Naive thymus-derived CD8-positive, alpha-beta T cell (primary cell): ENCODE measurements at places on chromosomes 1 and 21. TPM values are rescaled to one million over a fixed set of nuclear protein-coding genes. Genes with fewer than 3 reads are reported as not detected.

DNA sequence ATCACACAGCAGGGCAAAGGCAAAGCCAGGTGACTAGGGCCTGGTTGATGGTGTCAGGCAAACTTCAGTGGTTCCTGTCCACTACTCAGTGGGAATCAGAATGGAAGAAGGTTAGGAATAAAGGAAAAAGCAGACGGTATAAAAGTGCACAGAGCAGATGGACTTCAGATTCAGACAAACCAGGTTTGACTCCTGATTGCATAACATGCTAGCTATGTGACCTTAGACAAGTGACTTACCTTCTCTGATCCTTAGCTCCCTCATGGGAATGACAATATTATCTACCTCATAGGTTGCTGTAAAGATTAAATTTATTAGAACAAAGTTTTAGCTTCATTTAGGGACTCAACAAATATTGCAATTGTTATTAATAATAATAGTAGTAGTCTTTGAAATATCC lies 4.9 kb downstream of the PAQR7 start:
- no peaks in the 10 kb centered on the region for H3K36me3 ChIP-seq
- H3K27me3 ChIP-seq, result no peaks in the 10 kb centered on the region
- no peak for DNase-seq
- H3K4me1 ChIP-seq, result peaks cover 7% of the 10 kb centered on the region

- H3K27ac ChIP-seq, result peak overlapping the region; percentile 58
- H3K27me3 ChIP-seq, result no peaks in the 10 kb centered on the region
- H3K4me1 ChIP-seq, result peaks cover 55% of the 10 kb centered on the region
- no peak for DNase-seq
- peaks cover 93% of the 10 kb centered on the region for H3K36me3 ChIP-seq
- no peak overlapping the region for H3K4me3 ChIP-seq
Observed at GRCh38 chr1:226397955-226398636, 9.8 kb downstream of the PARP1 start.

- no peak for DNase-seq
- H3K4me1 ChIP-seq, result no peaks in the 10 kb centered on the region
- no peak overlapping the region for H3K4me3 ChIP-seq
- peaks cover 5% of the 10 kb centered on the region for H3K36me3 ChIP-seq
- peaks cover 1% of the 10 kb centered on the region for H3K27me3 ChIP-seq
- H3K27ac ChIP-seq, result no peak overlapping the region
Observed at GRCh38 chr1:163166886-163167555, 35.7 kb downstream of the RGS5 start.

DNA sequence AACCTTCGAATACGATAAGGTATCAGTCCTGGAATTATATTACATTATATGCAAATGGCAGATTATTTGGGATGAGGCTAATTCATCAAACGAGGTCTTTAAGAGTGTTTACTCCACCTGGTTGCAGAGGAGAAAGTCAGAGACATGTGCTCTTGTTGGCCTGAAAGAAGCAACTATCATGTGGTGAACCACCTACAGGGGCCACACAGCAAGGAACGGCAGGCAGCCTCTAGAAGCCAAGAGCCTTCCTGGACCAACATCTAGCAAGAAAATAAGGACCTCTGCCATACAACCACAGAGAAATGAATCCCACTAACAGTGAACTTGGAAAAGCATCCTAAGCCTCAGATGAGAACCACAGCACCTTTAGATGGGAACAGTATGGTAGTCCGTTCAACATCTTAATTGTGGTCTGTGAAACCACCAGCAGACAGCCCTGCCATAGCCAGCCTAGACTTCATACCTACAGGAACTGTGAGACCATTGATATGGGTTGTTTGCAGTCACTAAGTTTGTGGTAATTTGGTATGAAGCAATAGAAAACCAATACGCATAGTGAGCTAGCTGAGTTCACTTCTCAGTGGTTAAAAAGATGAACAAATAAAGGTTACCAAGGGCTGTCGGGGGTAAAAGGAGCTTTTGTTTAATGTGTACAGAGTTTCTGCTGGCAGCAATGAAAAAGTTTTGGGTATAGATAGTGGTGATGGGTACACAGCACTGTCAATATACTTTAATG lies 345.7 kb upstream of the RUNX1 start:
- H3K36me3 ChIP-seq, result no peaks in the 10 kb centered on the region
- no peak for DNase-seq
- no peaks in the 10 kb centered on the region for H3K27me3 ChIP-seq
- no peak overlapping the region for H3K27ac ChIP-seq
- H3K4me3 ChIP-seq, result no peak overlapping the region

DNA sequence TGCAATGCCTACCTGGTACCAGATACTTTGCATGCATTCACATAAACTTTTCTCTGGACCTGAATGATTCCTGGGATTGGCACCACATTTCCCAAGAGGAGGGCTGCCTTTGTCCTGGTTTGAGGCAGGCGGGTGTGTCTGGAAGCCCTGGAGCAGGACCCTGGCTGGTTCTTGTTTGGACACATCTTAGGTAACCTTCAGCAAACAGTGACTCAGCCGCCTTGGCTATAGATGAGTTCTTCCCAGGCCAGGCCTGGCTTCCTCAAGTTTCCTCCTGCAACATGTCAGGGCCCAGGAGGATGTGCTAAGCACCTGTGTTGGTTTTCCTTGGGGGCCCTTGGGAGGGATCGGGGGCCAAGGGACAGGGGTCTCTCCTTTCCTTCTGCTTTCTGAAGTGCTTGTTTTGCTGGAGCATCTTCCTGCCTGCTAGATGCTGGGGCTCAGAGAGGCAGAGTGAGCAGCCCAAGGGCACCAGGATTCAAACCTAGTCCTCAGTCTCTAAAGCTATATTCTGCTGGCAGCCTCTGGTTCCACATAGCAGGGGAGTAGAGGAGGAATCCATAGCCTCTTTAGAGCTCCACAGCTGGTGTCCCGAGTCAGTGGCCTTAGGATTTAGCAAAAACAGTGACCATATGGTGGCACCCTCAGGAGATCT lies 38.2 kb downstream of the PAX7 start:
- no peak overlapping the region for H3K27ac ChIP-seq
- no peak overlapping the region for H3K4me3 ChIP-seq
- H3K27me3 ChIP-seq, result no peaks in the 10 kb centered on the region

GRCh38 chr1:39236971-39237370 lies 32.5 kb downstream of the MACF1 start:
- no peak for DNase-seq
- no peak overlapping the region for H3K4me3 ChIP-seq
- no peaks in the 10 kb centered on the region for H3K27me3 ChIP-seq

DNA sequence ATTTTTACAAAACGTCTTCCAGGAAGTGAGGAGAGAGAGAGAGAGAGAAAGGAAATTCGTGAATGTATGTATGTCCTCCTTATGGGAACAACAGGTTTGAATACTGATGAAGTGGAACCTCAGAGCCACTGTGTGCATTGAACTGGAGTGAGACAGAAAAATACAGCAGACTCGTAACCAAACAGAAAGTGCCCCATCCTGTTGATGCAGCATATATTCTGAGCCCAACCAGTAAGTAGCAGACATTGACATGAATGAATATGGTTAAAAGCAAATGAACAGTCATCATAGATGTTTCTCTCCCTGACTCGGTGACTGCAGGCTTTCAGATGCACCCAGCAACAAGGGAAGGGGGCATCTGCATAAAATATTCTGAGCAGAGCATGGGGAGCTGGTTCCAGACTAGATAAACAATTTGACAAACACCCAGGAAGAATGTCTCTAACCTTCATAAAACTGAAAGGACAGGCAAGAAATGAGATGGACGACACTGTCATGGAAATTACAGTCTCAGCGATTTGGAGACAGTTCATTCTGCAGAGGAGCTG lies 471.0 kb upstream of the PBX1 start:
- no peak overlapping the region for H3K4me3 ChIP-seq
- H3K27ac ChIP-seq, result no peak overlapping the region
- no peaks in the 10 kb centered on the region for H3K4me1 ChIP-seq
- H3K36me3 ChIP-seq, result peaks cover 3% of the 10 kb centered on the region
- no peaks in the 10 kb centered on the region for H3K27me3 ChIP-seq
- no peak for DNase-seq

GRCh38 chr1:242187816-242188215 lies 188.9 kb upstream of the MAP1LC3C start:
- no peaks in the 10 kb centered on the region for H3K4me1 ChIP-seq
- DNase-seq, result no peak
- no peaks in the 10 kb centered on the region for H3K27me3 ChIP-seq
- no peak overlapping the region for H3K27ac ChIP-seq
- no peak overlapping the region for H3K4me3 ChIP-seq
- no peaks in the 10 kb centered on the region for H3K36me3 ChIP-seq

DNA sequence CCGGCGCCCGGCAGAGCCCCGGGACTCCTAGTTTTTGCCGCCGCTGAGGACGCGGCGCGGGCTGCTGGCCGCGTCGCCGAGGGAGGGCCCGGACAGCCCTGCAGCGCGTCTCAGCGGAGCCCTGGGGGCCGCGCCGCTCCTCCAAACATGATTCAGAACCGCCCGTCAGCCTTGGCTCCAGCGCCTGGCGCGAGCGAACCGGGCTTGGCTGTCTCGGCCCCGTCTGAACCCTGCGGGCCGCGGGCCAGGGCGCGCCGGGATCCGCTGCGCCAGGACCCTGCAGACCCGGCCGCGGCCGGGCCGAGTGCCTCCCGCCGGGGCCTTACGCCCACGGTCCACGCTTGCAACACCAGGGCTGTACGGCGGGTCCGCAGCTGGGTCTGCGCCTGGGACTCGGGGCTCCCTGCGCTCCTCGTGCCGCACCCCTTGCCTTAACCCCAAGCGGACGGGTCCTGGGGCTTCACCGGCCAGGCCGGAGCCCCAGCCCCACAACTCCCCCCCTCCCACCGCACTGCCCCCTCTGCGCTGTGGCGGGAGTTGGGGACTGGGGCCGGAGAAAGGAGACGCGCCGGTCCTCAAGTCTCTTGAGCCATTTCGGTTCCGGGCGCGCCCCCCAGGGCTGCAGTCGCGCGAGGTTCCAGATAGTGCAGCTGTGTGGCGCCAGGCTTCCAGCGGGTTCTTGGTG lies 48.4 kb upstream of the CD34 start:
- H3K4me3 ChIP-seq, result peak overlapping the region; percentile 79
- DNase-seq, result no peak
- peaks cover 15% of the 10 kb centered on the region for H3K27me3 ChIP-seq
- no peaks in the 10 kb centered on the region for H3K36me3 ChIP-seq

GRCh38 chr1:41812453-41812852 lies 106.3 kb downstream of the HIVEP3 start:
- peaks cover 18% of the 10 kb centered on the region for H3K4me1 ChIP-seq
- H3K27me3 ChIP-seq, result no peaks in the 10 kb centered on the region
- H3K27ac ChIP-seq, result no peak overlapping the region
- H3K4me3 ChIP-seq, result no peak overlapping the region

DNA sequence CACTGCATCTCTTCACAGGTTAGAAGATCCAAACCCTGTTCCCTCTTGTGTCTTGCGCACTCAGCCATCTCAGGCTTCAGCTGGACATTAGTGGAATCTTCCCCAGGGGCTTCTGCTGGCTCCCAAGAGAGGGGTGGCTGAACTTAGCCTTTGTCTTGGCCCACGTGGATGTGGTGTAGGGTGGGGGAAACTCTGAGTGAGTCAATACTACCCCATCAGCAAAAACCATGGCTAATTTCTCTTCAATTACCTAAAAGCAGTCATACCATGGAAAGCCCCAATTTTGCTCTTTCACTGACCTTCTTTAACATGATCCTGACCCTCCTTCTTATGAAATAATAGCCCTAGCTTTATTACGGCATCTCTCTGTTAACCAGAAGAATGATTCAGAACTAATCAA lies 72.5 kb upstream of the RAB3GAP2 start:
- no peak overlapping the region for H3K4me3 ChIP-seq
- H3K27ac ChIP-seq, result no peak overlapping the region
- DNase-seq, result no peak
- peaks cover 8% of the 10 kb centered on the region for H3K27me3 ChIP-seq
- no peaks in the 10 kb centered on the region for H3K36me3 ChIP-seq
- no peaks in the 10 kb centered on the region for H3K4me1 ChIP-seq

- H3K4me1 ChIP-seq, result no peaks in the 10 kb centered on the region
- peaks cover 6% of the 10 kb centered on the region for H3K27me3 ChIP-seq
- DNase-seq, result no peak
Observed at GRCh38 chr1:200474633-200475032, 64.8 kb upstream of the ZNF281 start.

- peaks cover 10% of the 10 kb centered on the region for H3K27me3 ChIP-seq
- H3K27ac ChIP-seq, result no peak overlapping the region
- DNase-seq, result no peak
Observed at GRCh38 chr1:184532199-184532598, 145.4 kb downstream of the C1orf21 start.

DNA sequence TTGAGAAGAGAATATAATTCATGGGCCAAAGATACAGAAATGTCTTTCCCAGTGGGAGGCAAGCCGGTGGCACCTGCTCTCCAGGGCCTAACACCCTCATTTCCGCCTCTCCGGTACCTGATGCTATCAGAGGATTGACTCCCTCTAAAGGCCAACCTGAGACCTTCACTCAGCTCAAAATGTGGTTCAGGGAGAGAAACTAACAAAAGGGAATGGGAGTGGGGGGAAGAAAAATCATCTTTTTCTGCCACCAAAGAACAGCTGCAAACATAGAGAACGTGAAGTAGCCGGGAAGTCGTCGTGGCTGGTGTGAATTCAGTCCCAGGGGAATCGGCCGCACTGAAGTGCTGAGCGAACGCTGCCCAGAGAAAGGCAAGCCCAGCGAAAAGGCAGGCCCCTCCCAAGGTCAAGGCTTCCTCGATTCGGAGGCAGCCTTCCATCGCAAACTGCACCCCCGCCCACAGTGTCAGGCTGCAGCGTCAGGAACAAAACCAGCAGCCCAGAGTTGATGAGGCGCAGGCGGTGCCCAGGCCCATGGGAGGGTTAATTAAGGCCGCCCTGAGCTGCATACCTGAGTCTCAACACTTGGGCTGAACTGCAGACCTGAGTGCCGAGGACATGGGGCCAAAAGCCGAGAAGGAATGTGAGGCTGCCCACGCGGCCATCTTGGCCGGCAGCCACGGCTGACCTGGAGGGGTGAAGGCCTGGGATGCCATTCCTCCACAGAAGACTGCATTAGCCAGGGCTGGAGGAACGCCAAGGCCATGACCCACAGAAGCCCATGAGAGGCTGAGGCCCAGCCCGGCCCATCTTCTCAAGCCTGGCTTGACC lies 160.2 kb downstream of the PSMG1 start:
- H3K4me3 ChIP-seq, result no peak overlapping the region
- no peaks in the 10 kb centered on the region for H3K36me3 ChIP-seq
- H3K27ac ChIP-seq, result no peak overlapping the region
- peaks cover 2% of the 10 kb centered on the region for H3K27me3 ChIP-seq
- DNase-seq, result no peak

SELENBP1 gene
- total RNA-seq, result not detected

NSUN4 gene
- 29.7 TPM for total RNA-seq

S100A3 gene
- not detected for total RNA-seq

C1orf141 gene
- not detected for total RNA-seq
